ENCODE measurements at places on chromosomes 12 and 14. TPM values are rescaled to one million over a fixed set of nuclear protein-coding genes. Genes with fewer than 3 reads are reported as not detected.

The FLRT2 gene
- 1.7 TPM for total RNA-seq

The IGF1 gene
- total RNA-seq: 0.56 TPM

The SMOC1 gene
- total RNA-seq: 0.85 TPM

The RIC8B gene
- total RNA-seq: 13.8 TPM

The RPL10L gene
- total RNA-seq: not detected

The CLEC2A gene
- not detected for total RNA-seq

The PLBD1 gene
- 2.8 TPM for total RNA-seq

The AKAP3 gene
- 1.4 TPM for total RNA-seq

The BDKRB1 gene
- total RNA-seq: 2.5 TPM

The ADAM21 gene
- total RNA-seq: 1.5 TPM

The PRPH gene
- under 0.01 TPM for total RNA-seq

The NRIP2 gene
- total RNA-seq: 0.28 TPM
